ENCODE measurements at places on chromosomes 1 and 21.

- H3K4me1 ChIP-seq = no peaks in the 10 kb centered on the region
- H3K27me3 ChIP-seq = no peaks in the 10 kb centered on the region
- no peak for DNase-seq
- no peak overlapping the region for H3K4me3 ChIP-seq
- no peak overlapping the region for H3K27ac ChIP-seq
- no peaks in the 10 kb centered on the region for H3K36me3 ChIP-seq
Measured at GRCh38 chr1:102071451-102071850, 74.7 kb upstream of the OLFM3 start.

GRCh38 chr1:86640161-86640670 is 64.2 kb upstream of the SH3GLB1 start:
- no peaks in the 10 kb centered on the region for H3K27me3 ChIP-seq
- H3K36me3 ChIP-seq = no peaks in the 10 kb centered on the region
- DNase-seq = no peak
- H3K4me1 ChIP-seq = no peaks in the 10 kb centered on the region

DNA sequence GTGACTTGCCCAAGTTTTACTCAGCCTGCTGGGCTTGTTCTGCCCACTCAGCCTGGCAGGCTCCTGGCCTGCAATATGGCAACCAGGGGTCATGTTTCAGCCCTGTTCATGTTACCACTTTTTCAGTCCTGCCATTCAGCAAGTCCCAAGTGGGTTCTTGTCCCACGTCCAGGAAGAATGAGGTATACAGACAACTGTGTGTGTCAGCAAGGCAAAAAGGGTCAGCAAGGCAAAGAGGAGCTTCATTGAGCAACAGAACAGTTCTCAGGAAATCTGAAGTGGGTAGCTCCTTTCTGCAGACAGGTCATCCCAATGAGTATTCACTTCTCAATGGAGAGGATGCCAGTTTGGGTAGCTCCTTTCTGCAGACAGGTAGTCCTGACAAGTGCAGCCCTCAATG is 1233.3 kb upstream of the B3GALT2 start:
- H3K36me3 ChIP-seq = no peaks in the 10 kb centered on the region
- H3K27ac ChIP-seq = no peak overlapping the region
- no peak for DNase-seq
- H3K4me1 ChIP-seq = no peaks in the 10 kb centered on the region

DNA sequence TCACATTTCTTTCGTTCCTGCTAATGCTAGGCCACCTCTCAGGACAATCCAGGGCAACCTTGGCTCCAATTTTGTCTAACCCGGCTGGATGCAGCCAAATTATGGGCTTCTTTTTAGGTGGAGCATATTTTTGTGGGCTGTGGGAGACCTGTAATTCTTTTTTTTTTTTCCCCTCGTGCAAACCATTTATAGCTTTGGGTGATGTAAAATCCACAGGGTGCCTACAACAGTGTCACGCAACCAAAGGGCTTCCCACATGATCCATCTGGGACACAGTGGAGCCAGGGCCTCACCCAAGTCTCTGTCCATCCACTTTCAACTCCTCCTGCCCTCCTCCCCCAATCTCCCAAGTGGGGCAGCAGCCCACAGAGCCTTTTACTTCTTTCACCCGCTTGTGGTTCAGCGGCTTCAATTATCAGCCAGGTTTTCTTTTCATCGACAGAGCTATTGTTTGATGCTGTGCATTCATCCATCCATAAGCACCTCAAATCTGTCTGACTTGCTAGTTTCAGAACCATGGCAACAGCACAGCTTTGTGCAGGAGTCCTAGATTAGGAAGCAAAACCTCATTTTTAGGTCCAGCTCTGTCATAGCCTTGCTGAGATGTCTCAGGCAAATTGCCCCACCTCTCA is 10.0 kb upstream of the OVAAL start:
- no peaks in the 10 kb centered on the region for H3K36me3 ChIP-seq
- no peak for DNase-seq
- H3K4me1 ChIP-seq = no peaks in the 10 kb centered on the region
- no peak overlapping the region for H3K27ac ChIP-seq
- no peak overlapping the region for H3K4me3 ChIP-seq
- H3K27me3 ChIP-seq = no peaks in the 10 kb centered on the region
